Omental fat pad (tissue), 4 donors: ENCODE measurements at places on chromosomes 11 and 22. TPM values are rescaled to one million over a fixed set of nuclear protein-coding genes. Genes with fewer than 3 reads are reported as not detected.

DNA sequence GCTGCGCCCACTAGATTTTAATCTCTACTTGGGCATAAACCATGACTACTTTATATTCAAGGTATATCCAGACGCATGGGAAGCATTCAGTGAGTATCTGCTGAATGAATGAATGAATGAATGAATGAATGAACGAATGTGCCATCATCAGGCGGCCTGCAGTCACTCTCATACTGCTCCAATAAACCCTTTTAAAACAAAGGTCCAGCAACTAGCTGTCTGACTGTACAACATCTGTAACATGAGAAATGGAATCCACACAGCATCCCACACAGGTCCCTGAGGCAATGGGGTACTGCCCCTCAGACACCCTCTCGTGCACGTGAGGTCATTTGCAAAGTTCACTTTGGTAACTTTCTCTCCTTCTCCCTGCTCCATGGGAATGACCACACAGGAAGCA is 147.5 kb downstream of the LARGE1 start:
- DNase-seq: no peak

- no peak for DNase-seq
Measured at GRCh38 chr22:40405178-40406062, 35.0 kb downstream of the SGSM3 start.

- DNase-seq: no peak
Measured at GRCh38 chr11:129023968-129024676, 81.5 kb upstream of the TP53AIP1 start.

- no peak for DNase-seq
Measured at GRCh38 chr11:114322934-114323333, 26.7 kb downstream of the NNMT start.

DNA sequence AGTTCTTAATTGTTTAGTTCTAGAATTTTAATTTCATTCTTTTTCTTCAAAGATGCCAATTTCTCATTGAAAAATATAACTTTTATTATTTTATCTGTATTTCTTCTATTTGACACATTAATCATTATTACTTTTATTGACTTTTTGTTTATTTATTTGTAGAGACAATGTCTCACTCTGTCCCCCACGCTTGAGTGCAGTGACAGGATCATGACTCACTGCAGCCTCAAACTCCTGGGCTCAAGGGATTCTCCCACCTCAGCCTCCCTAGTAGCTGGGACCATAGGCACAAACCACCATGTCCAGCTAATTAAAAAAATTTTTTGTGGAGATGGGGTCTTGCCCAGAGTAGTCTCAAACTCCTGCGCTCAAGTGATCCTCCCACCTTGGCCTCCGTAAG is 30.3 kb upstream of the FBLN1 start:
- DNase-seq: no peak

ROBO3 gene
- total RNA-seq: 30.4 TPM

GRCh38 chr11:14331476-14332136 is 27.4 kb downstream of the RRAS2 start:
- DNase-seq: no peak

BIK gene
- not detected for total RNA-seq

- DNase-seq: no peak
Measured at GRCh38 chr11:117145393-117145761, 1.3 kb downstream of the PAFAH1B2 start.

DNA sequence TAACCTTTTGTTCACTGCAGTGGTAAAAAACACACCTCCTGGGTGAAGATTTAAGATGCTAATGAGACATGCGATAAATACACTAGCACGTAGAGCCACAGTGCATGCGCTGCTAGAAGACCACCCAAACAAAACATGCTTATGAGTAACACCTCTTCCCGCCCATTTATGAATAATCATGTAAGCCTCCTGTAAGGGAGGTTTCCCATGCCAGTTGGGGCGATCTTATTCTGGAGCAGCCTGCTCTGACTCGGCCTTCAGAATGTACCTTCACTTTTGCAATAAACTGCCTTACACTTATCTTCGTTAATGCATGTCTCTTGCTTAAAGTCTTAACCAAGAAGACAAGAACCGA is 18.1 kb upstream of the SCARF2 start:
- no peak for DNase-seq

GRCh38 chr22:39292561-39293074 is 26.8 kb downstream of the RPL3 start:
- peak; percentile 75 for DNase-seq

DBX1 gene
- not detected for total RNA-seq

DNA sequence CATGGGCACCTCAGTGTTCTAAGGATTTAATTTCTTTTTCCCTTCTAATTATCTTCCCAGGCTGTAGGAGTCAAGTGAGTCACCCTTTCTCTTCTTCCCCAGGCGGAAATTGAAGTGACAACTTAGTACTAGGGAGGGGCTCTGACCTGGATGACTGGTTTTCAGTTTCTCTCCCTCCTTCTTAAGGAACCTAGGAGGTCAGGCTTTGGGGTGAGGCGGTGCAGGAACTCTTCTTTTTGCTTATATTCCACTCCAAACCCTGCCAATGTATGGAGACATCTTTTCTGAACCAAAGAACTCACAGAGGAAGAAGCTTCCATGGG is 12.6 kb downstream of the ZDHHC5 start:
- DNase-seq: no peak

- DNase-seq: no peak
Measured at GRCh38 chr11:8375932-8376331, 112.3 kb upstream of the LMO1 start.

DNA sequence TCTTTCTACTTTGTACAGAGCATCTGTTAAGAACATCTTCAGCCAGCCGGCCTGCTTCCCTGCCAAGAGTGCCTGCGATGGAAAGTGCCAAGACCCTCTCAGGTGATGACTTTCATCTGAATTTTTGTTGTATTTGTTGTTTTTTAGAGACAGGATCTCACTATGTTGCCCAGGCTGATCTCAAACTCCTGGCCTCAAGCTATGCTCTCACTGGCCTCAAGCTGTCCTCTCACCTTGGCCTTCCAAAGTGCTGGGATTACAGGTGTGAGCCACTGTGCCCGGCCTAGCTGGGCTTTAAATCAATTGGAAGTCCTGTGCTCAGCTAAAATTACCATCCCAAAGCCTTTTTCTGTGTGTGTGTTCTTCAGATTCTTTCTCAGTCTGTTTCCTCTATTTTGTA is 64.2 kb upstream of the ADORA2A start:
- DNase-seq: no peak

GRCh38 chr22:50620593-50621355 is 7.2 kb downstream of the ARSA start:
- DNase-seq: no peak

- DNase-seq: no peak
Measured at GRCh38 chr22:28397306-28397705, 282.3 kb downstream of the TTC28 start.

- DNase-seq: no peak
Measured at GRCh38 chr11:125289419-125290098, 125.0 kb downstream of the PKNOX2 start.

DNA sequence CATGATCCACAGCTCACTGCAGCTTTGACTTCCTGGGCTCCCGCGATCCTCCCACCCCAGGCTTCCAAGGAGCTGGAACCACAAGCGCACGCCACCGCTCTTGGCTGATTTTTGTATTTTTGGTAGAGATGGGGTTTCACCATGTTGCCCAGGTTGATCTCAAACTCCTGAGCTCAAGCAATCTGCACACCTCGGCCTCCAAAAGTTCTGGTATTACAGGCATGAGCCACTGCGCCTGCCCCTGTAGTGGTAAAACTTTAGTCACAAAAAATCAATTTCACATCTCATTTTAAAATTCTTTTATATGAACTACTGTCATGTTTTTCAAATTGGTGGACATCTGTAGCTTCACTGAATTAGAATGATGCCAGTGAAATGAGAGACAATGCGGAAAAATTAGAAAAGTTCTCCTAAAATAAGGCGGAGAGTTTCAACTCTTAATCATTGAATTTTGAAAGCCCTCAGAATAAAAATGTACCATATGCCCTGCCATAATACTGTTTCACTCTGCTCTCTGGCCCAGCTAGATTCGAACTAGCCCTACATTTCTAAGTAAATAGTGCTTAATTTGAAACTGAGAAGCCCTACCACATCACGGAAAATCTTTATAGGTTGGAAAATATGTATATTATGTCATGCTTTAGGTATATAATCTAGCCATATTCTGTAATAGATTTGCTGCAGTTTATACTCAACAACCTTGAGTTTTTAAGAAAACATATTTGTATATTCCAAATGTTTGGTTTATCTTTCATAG is 78.7 kb downstream of the HORMAD2 start:
- no peak for DNase-seq

GRCh38 chr11:85712953-85713352 is 27.0 kb upstream of the CCDC89 start:
- no peak for DNase-seq

NAT10 gene
- total RNA-seq: 26.5 TPM

GAL3ST3 gene
- total RNA-seq: not detected

TRIOBP gene
- 79.2 TPM for total RNA-seq

DNA sequence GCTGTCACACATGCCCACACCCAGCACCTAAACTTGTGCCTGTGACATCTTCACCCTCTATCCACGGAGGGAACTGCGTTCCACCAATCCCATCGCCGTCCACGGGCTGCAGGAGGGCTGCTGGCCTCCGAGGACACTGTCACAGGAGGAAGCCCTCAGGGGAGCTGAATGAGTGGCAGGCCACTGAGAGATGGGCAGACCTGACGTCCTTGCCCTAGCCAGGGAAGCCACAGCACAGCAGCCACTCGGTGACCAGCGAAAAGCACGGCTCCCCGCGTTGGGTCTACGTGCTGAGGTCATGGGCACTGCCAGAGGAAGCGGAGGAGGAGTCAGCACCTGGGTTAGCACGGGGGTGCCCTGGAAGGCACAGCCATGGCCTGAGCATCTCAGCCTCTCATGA is 50.5 kb downstream of the IGSF9B start:
- no peak for DNase-seq

NECTIN1 gene
- total RNA-seq: 2.2 TPM

- DNase-seq: no peak
Measured at GRCh38 chr11:45301537-45302246, 15.6 kb upstream of the SYT13 start.

ACAT1 gene
- 120 TPM for total RNA-seq

DNA sequence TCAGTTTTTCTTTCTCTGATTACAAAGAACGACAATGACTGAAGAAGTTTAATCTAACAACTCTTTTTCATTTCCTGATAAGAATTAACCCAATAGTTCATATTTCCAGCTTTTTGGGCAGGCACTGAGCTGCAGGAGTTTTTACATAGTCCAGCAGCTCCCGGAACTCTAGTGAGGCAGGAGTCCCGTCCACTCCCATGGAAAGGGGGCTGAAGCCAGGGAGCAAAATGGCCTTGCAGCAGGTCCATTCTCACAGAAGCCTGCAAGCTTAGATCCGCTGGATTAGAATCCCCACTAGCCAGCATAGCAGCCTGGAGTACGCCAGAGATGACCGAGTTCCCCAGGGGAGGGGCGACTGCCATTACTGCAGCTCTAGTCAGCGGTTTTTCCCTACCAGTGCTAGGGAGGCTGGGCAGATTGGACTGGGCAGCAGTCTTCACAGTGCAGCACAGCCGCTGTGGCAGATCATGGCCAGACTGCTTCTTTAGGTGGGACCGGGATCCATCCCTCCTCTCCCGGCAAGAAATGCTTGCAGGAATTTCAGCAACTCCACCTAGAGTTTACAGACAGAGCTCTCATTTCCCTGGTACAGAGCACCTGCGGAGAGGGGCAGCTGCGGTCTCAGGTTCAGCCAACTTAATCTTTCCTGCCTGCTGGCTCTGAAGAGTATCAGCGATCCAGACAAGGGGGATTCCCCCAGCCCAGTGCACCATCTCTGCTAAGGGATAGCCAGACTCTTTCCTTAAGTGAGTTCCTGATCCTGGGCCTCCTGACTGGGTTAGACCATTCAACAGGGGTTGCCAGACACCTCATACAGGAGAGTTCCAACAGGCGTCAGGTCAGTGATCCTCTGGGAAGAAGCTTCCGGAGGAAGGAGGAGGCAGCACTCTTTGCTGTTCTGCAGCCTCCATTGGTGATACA is 742 bp upstream of the CASP4 start:
- DNase-seq: no peak

DNA sequence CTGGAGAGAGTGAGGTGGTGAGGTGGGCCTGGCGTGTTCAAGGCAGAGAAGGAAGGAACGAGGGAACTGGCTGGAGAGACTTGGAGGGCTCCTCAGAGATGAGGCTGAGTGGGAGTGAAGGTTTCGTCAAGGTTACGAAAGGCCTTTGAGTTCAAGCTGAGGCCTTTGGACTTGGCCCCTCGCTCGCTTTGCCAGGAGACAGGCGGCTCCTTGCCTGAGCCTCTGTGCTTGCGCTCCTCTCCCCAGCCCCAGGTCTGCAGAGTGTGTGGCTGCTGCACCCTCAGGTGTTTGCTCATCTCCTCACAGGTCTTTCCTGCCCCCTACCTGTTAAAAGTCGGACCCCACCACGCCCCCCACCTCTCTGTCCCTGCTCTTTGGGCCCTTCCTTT is 91.6 kb downstream of the ATXN10 start:
- no peak for DNase-seq

DNA sequence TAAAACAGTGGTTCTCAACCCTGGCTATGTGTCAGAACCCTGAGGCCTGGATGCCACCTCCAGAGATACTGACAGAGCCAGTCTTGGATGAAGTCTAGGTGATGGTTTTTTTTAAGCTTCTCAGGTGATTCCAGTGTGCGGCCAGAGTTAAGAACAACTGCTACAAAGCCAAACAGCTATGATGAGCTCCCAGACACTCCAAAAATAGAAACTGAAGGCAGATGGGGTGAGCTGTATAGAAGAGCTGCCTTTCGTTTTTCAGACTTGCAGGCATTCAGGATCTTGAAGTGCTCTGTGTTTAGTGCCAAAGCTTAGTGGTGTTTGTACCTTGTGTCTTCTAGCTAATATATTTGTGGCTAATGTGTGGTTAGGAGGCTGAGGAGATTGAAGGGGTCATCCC is 14.2 kb downstream of the SCUBE2 start:
- no peak for DNase-seq

FGF19 gene
- not detected for total RNA-seq

OPCML gene
- total RNA-seq: 0.32 TPM

DNA sequence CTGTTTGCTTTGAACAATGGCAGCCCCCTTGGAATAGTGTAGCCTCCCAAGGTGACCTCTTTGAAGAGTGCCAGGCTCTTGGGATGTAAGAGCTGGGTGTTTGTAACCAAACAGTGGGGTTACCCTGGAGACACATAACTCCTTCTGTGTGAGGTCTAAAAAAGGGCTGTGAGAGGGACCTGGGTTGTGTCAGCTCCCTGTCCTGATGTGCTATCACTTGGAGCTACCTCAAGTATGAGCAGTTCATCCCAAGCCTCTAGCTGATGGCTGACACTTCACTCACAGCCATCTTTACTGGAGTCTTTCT is 40.2 kb downstream of the TSPAN18 start:
- no peak for DNase-seq

DNA sequence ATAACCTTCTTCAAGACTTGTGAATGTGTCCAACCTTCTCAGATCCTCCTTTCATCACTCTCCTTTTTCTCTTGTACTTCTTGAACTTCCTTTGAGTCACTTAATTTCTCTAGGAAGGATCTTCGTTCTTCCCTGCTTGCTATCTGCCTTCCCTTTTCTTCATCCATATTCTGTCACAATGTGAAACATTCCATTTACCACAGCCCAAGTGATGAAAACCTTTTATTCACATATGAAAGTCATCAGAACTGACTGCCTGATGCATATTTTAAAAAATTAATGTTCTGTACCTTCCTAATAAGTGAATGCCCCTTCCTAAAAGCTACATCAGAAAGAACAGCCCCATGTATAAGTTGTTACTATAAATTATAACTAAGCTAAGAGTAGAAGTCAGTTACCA is 520.4 kb upstream of the LUZP2 start:
- no peak for DNase-seq
